Neural progenitor cell (in vitro differentiated cells): ENCODE measurements at places on chromosomes 11 and 22. TPM values are rescaled to one million over a fixed set of nuclear protein-coding genes. Genes with fewer than 3 reads are reported as not detected.

CASP12 gene
- total RNA-seq = not detected in 2 replicates

NXPE2 gene
- not detected in 2 replicates for total RNA-seq

SCT gene
- total RNA-seq = not detected in 2 replicates

SSTR3 gene
- 0.19 and 0.53 TPM in 2 replicates for total RNA-seq

EED gene
- 44.2 and 64.9 TPM in 2 replicates for total RNA-seq

ST14 gene
- total RNA-seq = 1.4 and 2.4 TPM in 2 replicates

ANO5 gene
- total RNA-seq = 9.9 and 16.5 TPM in 2 replicates

OR8D1 gene
- total RNA-seq = not detected in 2 replicates

FGF3 gene
- not detected in 2 replicates for total RNA-seq

SAA2 gene
- total RNA-seq = not detected in 2 replicates

DNA sequence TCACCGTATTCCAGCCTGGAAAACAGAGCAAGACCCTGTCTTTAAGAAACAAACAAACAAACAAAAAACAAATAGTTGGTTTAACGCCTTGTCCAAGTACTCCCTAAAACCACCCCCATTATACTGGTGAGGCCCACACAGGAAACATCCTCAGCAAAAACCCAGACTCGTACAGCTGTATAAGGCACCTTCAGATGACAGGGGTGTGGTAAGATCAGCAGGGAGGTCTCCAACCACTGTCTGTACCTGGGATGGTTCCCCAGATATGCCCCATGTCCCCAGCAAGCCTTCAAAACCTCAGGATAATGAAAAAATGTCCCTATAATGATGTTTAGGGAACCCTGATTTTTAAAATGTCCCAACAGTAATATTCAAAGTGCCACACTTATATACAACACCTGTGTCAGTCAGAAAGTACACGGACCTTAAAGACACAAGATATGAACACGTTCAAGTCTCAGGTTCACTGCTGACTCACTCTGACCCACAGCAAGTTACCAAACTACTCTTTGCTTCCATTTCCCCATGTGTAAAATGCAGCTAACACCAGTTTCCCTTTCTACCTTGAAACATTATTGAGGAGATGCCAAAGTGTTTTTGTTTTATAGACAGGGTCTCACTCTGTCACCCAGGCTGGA is 9.3 kb downstream of the SF3A1 start:
- no peaks in the 10 kb centered on the region for H3K27me3 ChIP-seq
- H3K27ac ChIP-seq = no peak overlapping the region
- no peaks in the 10 kb centered on the region for H3K4me1 ChIP-seq

- H3K27me3 ChIP-seq = no peaks in the 10 kb centered on the region
- no peak for DNase-seq
- H3K4me3 ChIP-seq = no peak overlapping the region
- peaks cover 10% of the 10 kb centered on the region for H3K4me1 ChIP-seq
- no peak overlapping the region for H3K27ac ChIP-seq
- no peaks in the 10 kb centered on the region for H3K36me3 ChIP-seq
Observed at GRCh38 chr11:34680206-34680605, 59.3 kb downstream of the EHF start.

GRCh38 chr11:76114238-76114637 is 92.1 kb downstream of the WNT11 start:
- H3K27ac ChIP-seq = no peak overlapping the region
- H3K27me3 ChIP-seq = no peaks in the 10 kb centered on the region
- DNase-seq = no peak

- H3K4me3 ChIP-seq = no peak overlapping the region
- H3K27me3 ChIP-seq = no peaks in the 10 kb centered on the region
- no peak for DNase-seq
- no peaks in the 10 kb centered on the region for H3K4me1 ChIP-seq
- H3K27ac ChIP-seq = no peak overlapping the region
Observed at GRCh38 chr22:47395481-47395880, 633.0 kb downstream of the TBC1D22A start.

DNA sequence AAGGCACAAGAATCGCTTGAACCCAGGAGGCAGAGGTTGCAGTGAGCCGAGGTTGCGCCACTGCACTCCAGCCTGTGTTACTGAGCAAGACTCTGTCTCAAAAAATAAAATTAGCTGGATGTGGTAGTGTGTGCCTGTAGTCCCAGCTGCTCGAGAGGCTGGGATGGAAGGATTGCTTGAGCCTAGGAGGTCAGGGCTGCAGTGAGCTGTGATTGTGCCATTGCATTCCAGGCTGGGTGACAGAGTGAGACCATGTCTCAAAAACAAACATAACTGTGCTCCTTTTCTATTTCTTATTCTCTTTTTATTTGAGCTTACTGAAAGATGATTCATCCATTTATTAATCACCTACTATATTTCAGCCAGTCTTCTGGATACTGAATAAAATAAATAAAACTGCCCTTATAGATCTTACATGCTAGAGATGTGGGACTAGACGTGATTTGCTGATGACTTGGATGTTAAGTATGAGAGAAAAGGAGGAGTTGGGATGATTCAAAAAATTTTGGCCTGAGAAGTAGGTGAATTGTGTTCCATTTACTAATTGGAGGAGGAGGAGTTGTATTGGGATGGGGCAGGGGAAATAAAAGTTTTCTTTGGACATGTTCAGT is 18.0 kb downstream of the PAAF1 start:
- H3K4me3 ChIP-seq = no peak overlapping the region
- no peak overlapping the region for H3K27ac ChIP-seq
- no peak for DNase-seq

GRCh38 chr22:32185821-32186220 is 19.1 kb downstream of the RFPL2 start:
- H3K4me3 ChIP-seq = no peak overlapping the region
- no peaks in the 10 kb centered on the region for H3K4me1 ChIP-seq
- no peak for DNase-seq
- no peak overlapping the region for H3K27ac ChIP-seq

DNA sequence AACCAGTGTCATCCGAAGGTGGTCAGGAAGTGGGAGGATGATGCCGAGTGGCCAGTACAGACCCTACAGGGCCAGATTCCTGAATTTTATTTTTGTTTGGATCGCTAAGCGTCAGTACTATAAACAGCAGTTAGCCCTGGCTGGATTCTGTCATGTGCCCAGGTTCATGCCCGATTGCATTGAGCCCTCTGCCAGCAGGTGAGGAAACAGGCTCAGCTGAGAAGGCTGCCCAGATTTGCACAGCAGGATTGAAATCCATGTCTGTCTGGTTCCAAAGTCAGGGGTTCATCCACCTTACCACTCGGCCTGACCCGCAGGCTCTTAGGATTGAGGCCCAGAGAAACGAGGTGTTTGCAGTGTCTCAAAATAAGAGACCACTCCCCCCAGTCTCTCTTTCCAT is 9.1 kb upstream of the TBC1D22A start:
- no peak overlapping the region for H3K4me3 ChIP-seq
- DNase-seq = no peak
- H3K36me3 ChIP-seq = no peaks in the 10 kb centered on the region
- H3K27me3 ChIP-seq = no peaks in the 10 kb centered on the region
- no peak overlapping the region for H3K27ac ChIP-seq

GRCh38 chr22:37775785-37776638 is 31.7 kb upstream of the GCAT start:
- peaks cover 10% of the 10 kb centered on the region for H3K4me1 ChIP-seq
- no peaks in the 10 kb centered on the region for H3K27me3 ChIP-seq
- no peaks in the 10 kb centered on the region for H3K36me3 ChIP-seq
- H3K27ac ChIP-seq = no peak overlapping the region

GRCh38 chr22:44131412-44131811 is 49.3 kb upstream of the PARVG start:
- peaks cover 7% of the 10 kb centered on the region for H3K4me1 ChIP-seq
- H3K36me3 ChIP-seq = no peaks in the 10 kb centered on the region
- no peak overlapping the region for H3K4me3 ChIP-seq
- no peak overlapping the region for H3K27ac ChIP-seq

GRCh38 chr11:86787656-86788055 is 12.7 kb upstream of the PRSS23 start:
- H3K27me3 ChIP-seq = no peaks in the 10 kb centered on the region
- H3K36me3 ChIP-seq = no peaks in the 10 kb centered on the region
- no peak overlapping the region for H3K27ac ChIP-seq
- H3K4me1 ChIP-seq = peaks cover 5% of the 10 kb centered on the region

- no peaks in the 10 kb centered on the region for H3K4me1 ChIP-seq
- no peaks in the 10 kb centered on the region for H3K36me3 ChIP-seq
- H3K27ac ChIP-seq = no peak overlapping the region
- no peak for DNase-seq
Observed at GRCh38 chr11:116613206-116613875, 159.4 kb downstream of the BUD13 start.

- DNase-seq = no peak
- no peaks in the 10 kb centered on the region for H3K27me3 ChIP-seq
- H3K36me3 ChIP-seq = no peaks in the 10 kb centered on the region
- no peak overlapping the region for H3K27ac ChIP-seq
Observed at GRCh38 chr11:73942010-73942409, 8.8 kb upstream of the DNAJB13 start.

DNA sequence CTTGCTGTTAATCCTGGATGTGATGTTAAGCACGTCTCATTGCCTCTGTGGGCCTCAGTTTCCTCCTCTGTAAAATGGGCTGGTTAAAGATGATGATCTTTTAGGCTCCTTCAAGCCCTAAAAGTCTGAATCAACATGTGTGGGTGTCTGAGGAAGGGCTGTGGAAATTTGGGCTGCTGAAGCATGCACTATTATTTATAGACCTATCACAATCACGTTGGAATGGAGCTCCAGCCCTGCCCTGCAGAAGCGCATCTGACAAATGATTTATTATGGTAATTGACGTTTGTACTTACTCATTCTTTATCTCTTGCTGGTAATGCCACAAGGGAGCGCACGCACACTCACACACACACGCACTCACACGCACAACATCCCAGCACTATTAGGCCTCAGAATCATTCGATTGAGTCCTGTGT is 20.4 kb downstream of the P2RX3 start:
- no peak overlapping the region for H3K4me3 ChIP-seq
- no peak overlapping the region for H3K27ac ChIP-seq
- H3K27me3 ChIP-seq = no peaks in the 10 kb centered on the region
- H3K4me1 ChIP-seq = peaks cover 28% of the 10 kb centered on the region
- no peak for DNase-seq
- no peaks in the 10 kb centered on the region for H3K36me3 ChIP-seq
